B cell (primary cell): ENCODE measurements at places on chromosomes 6 and 20.

GRCh38 chr6:63910863-63911551, 275.4 kb downstream of the PHF3 start:
- DNase-seq, result no peak

- no peak for DNase-seq
These were observed 7.4 kb downstream of the TINAG start for GRCh38 chr6:54315656-54316055.

DNA sequence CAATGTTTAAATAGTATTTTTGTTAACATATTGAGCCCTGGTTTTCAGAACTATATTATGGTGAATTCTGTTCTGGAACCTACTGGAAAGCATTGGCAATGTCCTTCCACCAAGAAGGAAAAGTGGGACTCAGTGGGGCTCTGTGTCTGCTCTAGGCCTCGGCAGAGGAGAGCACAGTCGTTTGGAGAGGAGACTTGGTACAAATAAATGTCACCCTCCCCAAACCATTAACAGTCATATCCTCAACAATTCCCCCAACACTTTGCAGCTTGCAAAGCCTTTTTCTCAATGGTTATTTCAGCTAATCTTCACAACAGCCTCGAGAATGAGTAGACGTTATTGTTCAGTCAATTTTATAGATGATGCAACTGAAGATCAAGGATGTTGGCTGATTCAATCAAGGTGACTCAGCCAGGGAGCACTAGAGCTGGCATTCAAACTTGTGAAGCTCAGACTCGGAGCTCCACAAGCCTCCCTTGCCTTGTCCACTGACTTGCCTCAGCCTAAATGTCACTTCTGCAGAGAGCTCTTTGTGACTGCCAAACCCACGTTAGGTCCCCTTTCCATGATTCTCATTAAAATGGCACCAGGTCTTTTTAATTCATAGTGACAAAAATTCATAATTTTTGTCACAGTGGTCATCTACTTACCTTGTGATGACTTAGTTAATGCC, 60.6 kb downstream of the TOX2 start:
- no peak for DNase-seq

DNA sequence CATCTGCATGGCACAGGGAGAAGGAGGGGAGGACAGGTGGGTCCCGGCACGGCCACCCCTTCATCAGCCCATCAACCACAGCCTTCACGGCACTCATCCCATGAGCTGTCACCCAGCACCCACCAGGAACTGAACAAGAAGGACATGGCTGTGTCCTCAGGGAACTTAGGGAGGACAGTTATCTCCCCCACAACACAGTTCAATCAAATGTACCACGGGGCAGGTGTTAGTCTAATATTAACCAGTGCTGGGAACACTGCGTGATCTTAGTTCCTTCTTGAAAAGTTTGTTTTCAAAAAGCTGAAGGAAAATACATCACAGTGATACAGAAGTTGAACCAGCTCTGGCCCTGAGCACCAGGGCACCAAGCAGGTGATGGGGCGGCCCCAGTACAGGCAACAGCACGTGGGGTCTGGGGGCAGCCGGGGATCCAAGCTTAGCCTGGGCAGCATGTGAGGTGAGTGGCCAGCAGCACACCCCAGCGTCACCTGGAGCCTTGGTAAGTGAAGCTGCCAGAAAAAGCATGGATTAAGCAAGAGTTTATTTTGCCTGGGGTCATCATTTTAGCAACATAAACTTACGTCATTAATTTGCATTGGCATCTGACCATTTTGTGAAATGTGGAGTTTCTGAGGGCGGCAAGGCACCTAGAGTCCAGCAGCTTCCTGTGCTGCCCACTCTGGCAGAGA, 35.5 kb upstream of the AFDN start:
- no peak for DNase-seq
